Colonic mucosa (tissue), 4 donors: ENCODE measurements at places on chromosomes 12 and 14.

DNA sequence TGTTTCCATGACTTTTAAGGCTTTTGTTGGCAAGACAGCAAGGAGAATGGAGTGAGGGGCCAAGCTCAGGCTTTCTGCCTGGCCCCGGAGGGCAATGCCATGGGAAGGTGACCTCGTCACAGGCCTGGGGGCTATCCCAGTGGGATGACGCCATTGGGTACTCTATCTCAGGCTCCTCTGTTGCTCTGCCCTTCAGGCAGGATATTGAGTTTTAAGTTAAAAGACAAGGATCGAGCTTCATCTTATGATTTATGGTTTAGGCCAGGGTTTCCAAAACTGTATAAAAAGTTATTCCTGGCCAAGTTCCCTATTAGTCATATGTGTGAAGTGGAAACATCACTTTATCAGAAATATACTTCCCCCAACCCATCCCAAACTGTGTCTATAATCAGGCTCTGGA lies 127.7 kb downstream of the ZFP36L1 start:
- DNase-seq: no peak

- no peak for DNase-seq
These were observed 26.2 kb downstream of the AVPR1A start for GRCh38 chr12:63124778-63125177.

GRCh38 chr12:57072661-57073060 lies 5.9 kb downstream of the NEMP1 start:
- DNase-seq: no peak

DNA sequence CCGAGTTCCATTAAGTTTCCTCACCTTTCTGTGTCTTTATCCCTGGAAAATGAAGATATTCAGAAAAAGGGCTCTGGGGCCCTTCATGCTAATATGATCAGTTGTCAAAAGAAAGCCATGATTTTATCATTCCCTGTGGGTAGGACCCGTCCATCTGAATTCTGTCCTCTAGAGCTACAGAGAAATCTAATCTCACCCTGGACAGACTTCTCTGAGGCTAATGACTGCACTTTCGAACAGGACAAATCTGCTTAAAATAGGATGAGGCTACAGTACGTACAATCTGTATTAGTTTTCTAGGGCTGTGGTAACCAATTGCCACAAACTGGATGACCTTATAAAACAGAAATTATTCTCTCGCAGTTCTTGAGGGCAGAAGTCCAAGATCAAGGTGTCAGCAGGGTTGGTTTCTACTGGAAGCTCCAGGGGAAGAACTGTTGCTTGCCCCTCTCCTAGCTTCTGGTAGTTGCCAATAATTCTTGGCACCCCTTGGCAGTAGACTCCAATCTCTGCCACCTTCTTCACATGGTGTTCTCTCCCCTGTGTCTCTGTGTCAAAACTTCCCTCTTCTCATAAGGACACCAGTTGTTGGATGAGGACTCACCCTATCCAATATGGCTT lies 1.3 kb downstream of the AK7 start:
- DNase-seq: no peak

- no peak for DNase-seq
These were observed 113.9 kb upstream of the USP15 start for GRCh38 chr12:62146318-62146717.

GRCh38 chr14:104395276-104395675 lies 184.3 kb upstream of the C14orf180 start:
- peak; percentile 8 for DNase-seq

GRCh38 chr12:69998922-69999321 lies 173.9 kb downstream of the MYRFL start:
- no peak for DNase-seq

- DNase-seq: no peak
These were observed 53.0 kb upstream of the ANP32D start for GRCh38 chr12:48419116-48419935.

DNA sequence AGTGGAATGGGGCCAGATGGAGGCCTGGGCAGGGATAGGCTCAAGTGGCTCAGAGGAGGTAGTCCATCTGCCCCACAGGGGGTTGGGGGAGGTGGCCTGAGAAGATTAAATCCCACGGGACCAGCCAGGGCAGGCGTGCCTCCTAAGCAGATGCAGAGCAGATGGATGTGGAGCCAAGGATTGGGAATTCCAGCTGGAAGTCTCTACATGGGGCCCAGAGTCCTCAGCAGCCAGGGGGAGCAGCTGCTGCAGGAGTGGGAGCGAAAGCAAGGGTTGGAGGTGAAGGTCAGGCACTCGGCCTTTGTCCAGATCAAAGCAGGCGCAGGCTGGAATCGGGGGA lies 42.4 kb upstream of the VRK1 start:
- no peak for DNase-seq

DNA sequence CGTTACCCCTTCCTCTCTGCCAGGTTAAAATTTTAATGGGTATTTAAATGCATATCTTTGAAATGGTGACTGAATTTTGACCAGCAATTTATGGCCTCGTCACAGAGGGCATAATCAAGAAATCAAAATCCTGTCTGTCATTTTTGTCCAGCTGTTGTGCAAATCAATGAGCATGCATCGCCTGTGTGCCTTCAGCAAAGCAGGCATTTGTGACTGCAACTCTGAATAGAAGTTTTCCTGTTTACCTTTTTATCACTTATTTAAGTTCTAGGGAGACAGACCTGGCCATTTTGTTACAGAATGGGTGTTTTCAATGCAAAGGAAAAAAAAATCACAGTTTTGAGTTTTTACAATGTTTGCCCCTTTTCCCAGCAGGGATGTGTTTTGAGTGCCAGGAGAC lies 107.4 kb downstream of the PPM1A start:
- no peak for DNase-seq

- no peak for DNase-seq
These were observed 88.3 kb downstream of the GTF2A1 start for GRCh38 chr14:81132468-81132867.

DNA sequence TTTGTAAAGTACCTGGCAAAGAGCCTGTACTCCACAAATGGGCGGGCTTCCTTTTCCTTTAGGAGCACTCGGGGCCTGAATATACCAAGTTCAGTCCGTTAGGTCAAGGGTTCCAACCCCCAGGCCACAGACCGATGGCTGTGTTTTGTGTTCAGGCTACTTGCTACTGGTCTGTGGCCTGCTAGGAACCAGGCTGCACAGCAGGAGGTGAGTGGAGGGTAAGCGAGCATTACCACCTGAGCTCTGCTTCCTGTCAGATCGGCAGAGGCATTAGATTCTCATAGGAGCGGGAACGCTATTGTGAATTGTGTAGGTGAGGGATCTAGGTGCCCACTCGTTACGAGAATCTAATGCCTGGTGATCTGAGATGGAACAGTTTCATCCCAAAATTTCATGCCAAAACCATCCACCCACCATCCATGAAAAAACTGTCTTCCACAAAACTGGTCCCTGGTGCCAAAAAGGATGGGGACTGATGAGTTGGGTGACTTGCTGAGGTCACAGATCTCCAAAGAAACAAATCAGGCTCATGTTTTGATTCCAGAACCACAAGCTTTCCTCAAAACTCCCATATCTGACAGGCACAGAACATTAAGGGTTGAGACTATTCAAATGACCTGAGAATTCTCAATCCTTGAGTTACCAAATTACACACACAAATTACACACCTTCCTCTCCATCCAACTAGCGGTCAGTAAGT lies 4.2 kb downstream of the CSRP2 start:
- DNase-seq: no peak

DNA sequence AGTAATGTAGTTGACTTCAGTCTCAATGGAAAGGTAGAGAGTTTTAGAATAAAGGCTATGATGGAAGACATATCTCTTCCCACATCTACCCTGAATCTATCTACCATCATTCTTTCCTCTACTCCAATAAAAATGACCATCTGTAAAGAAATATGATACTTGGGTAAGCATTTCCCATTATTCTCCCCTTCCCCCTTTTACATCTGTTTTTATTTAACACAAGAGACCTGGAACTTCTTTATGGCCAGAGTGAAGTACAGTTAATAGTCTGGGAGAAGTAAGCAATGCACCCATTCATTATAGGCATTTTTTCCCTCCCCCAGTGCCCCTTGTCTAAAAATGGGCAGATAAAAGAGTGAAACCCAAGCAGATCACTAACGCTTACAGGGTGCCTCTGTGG lies 6.5 kb downstream of the TPH2 start:
- no peak for DNase-seq

GRCh38 chr14:33720284-33720787 lies 230.5 kb downstream of the EGLN3 start:
- DNase-seq: no peak

- DNase-seq: peak; percentile 9
These were observed 326.1 kb upstream of the RTL1 start for GRCh38 chr14:101229666-101230065.

GRCh38 chr14:49879646-49880204 lies 13.2 kb upstream of the ARF6 start:
- peak; percentile 68 for DNase-seq

- no peak for DNase-seq
These were observed 129.8 kb upstream of the TMEM132C start for GRCh38 chr12:128137140-128137539.

- no peak for DNase-seq
These were observed 22.3 kb downstream of the MSRB3 start for GRCh38 chr12:65300679-65301349.

DNA sequence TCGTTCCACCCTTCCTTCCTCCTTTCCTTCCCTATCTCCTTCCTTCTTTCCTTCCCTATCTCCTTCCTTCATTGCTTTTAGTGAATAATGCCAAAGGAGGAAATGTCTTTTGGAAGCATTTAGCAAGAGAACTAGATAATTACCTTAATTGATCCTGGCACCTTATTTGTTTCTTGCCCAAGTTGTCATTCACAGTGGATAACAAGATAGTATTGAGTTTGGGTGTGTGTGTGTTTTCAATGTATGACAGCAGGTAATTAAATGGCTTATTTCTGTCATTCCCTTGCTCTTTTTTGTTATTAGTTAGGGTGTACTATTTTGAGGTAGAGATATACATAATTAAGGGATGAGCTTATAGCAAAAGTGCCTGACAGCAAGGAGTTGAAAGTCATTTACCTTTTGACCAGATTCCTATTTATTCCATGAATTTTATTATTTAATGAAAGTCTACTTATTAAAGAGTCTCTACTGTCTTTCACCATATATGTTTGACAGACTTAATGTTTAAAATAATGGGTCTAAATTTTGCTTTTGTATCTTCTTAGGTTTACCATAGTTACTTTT lies 30.2 kb downstream of the EID3 start:
- DNase-seq: no peak

- DNase-seq: no peak
These were observed 225.3 kb upstream of the ATP2B1 start for GRCh38 chr12:89933911-89934310.

DNA sequence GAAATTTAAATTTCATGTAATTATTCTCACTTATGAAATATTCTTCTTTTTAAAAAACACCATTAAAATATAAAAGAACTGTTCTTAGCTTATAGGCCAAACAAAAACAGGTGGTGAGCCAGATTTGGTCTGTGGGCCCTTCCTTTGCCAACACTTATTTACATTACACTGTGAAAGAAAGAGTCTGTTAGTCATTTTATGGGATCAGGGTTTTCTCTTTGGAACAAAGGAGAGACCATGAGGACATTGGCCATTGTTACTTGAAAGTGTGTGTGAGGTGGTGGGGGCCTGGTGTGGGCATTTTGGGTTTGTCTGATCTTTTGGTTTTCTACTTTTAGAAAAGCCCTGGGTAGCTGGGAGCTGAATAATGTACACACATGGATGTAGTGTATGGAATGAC lies 62.7 kb downstream of the TTC6 start:
- DNase-seq: no peak

GRCh38 chr12:1496162-1496900 lies 98.0 kb downstream of the FBXL14 start:
- DNase-seq: peak; percentile 66

GRCh38 chr14:52906141-52906601 lies 44.7 kb downstream of the FERMT2 start:
- no peak for DNase-seq

DNA sequence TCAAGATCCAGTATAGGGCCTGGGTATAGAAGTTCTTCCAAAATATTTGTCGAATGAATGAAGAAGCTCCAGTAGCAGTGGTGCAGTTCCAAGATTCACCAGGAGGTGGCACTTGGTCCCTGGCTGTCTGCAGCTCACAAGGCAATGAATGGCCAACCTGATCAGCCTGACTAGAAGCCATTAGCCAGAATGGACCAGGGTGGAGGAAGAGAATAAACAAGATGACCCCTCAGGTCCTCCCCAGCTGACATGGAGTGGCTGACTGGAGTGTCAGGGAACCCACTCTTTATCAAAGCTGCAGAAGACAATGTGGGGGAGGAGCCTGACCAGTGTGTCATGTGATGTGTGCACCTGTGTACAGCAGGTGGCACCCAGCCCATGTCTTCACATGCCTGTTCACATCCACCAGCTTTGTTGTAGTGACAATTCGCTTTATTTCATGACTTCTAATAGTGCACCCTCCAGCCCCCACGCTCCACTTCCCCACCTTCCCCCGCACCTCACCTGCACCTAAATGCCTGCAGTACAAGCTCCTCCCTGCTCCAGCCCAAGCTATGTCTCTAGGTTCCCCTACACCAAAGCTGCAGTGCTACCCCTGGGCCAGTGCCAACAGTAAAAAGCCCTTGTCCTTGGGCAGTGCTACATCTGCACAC lies 3.0 kb downstream of the LTBP2 start:
- peak; percentile 84 for DNase-seq

DNA sequence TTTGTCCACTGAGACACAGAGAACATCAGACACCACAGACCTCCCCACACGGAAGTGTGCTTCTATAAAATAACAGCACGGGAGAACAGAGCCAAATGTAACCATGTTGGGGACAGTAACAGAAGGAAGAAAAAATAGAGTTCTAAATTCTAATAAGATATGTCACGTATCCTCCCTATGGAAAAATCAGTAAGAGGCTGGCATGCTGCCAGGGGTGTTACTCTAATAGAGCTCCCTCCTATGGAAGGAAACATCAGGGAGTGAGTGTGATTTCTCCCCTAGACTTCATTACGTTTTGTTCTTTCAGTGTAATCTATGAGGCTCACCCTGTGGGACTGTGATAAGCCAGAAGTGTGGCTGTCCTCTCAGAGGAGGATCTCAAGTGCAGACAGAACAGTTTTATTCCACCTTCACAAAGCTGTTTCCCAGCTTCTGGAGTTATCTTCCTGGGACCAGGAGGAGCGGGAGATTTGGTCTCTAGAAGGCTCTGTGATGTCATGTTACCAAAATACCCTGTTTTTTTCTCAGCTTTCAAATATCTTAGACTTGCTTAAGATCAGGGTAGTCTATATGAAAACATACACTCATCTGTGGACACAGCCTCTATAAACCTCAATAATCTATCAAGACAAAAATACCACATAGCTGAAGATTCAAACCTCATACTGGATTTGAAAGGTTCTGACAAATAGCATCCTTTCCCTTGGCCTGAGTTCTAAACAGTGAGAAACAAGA lies 69.3 kb downstream of the ZFC3H1 start:
- DNase-seq: no peak

GRCh38 chr14:93331728-93332396 lies 974 bp downstream of the BTBD7 start:
- DNase-seq: no peak
